ENCODE measurements at places on chromosomes 3 and 15.

DNA sequence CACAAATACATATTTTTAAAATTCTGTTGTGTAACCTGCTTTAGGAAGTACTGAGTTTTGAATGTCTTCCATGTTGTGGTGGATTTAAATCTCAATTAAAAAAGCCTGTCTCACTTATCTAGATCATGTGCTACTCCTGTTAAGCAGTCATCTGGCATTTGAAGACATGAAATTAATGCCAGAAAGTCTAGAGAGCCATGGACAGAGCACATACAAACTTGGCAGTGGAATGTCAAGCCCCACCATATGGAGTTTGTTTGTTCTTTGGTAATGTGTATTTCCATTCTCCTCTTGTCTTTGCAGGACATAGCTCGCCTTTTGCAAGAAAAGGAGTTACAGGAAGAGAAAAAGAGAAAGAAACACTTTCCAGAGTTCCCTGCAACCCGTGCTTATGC is 39.3 kb upstream of the UTS2B start:
- DNase-seq: no peak

GRCh38 chr3:168322941-168323340 is 227.2 kb upstream of the GOLIM4 start:
- DNase-seq: no peak

DNA sequence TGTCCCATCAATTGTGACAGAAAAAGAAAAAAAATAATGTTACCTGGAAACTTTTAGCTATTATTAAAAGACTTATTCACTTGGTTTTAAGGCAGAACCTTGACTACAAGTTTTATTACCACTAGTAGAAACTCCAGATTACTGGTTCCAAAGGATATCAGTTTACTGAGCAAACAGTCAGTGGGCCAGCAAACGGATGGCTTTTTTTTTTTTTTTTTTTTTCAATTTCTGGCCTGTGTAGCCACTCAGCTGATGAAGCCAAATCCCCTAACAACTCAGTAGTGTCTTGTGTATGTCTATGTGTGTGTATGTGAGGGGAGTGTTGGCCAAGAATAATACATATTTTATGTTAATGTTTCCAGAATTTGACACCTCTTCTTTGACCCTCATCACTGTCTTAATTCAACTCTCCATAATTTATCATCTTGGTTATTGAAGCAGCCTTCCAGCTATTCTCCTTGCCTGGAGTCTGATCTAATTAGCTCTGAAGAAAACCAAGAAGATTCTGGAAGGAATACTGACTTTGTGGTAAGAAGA is 724.9 kb downstream of the NSUN3 start:
- DNase-seq: no peak

DNA sequence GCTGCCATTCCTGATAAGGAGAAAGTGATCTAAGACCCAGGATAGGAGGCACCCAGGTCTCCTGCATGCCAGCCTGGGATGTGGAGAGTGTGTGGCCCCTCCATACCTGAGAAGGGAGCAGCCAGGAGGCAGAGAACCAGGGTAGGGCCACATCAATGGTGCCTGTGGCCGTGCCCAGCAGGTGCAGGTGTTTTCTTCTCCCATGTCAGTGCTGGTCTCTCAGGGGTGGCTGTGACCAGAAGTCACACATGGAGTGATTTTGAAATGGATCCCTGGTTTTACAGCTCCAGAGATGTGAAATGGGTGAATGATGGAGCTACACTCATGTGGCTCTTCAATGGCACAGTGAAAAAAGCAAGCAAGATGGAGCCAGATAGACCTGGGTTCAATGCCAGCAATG is 3.3 kb upstream of the ISL2 start:
- DNase-seq: no peak

GRCh38 chr15:84955089-84955848 is 26.4 kb upstream of the PDE8A start:
- peak; percentile 19 for DNase-seq

DNA sequence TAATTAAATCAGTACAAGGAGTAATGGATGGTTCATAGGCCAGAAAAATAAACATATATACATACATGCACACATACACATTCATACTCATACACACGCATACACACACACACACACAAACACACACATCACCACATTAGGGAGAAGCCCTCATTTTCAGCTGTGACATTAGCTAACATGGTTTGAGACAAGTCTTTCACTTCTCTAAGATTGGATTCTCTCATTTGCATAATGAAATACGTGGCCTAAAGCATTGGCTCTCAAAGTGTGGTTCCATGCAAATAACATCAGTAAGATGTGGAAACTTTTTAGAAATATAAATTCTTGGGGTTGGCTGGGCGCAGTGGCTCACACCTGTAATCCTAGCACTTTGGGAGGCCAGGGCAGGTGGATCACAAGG is 452.6 kb downstream of the TAFA4 start:
- no peak for DNase-seq

GRCh38 chr15:61528581-61528910 is 299.4 kb upstream of the RORA start:
- DNase-seq: no peak

GRCh38 chr3:68832680-68833079 is 99.7 kb downstream of the TAFA4 start:
- no peak for DNase-seq

- no peak for DNase-seq
Measured at GRCh38 chr3:66858656-66859381, 139.3 kb upstream of the KBTBD8 start.

- DNase-seq: no peak
Measured at GRCh38 chr3:44516230-44516629, 38.8 kb upstream of the ZNF445 start.

DNA sequence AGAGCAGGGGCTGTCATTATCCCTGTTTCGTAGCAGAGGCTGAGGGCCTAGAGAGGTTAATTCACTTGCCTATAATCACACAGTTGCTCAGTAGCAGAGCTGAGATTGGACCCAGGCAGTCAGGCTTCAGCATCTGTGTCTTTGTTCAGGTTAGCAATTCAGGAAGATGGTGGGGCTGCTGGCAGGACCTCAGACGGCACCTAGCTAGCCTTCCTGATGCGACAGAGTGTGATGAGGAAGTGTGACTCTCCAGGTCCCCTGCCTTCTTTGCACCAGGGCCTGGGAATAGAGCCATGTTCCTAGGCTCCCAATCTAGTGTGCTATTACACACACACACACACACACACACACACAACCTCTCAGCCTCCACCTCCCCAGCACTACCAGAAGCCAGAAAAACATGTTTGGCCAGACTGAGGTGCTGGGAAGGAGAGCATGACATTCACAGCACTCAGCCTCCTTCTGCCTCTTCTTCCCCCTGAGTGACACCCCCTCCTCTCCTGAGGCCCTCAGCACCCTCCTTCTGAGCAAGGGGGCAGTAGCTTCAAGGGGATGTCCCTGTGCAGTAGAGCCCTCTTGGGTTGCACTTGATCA is 88.9 kb downstream of the TLE3 start:
- DNase-seq: no peak

DNA sequence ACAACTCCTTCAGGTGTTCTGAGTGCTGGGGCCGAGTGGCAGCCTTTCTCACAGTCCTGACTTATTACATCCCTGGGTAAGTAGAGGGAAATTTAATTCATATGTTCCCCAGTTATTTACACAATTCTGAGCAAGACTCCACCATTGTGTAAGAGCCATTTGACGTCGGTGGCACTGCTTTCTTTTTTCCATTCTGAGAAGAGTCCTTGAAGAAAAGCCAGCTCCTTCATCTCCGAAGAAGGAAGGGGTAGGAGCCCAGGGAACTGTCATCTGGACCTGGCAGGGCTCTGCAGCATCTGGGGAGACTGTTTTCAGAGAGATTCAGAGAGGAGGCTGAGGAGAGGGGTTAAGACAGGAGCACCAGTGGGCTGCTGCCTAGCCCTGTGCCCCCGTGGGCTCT is 22.6 kb upstream of the MASP1 start:
- DNase-seq: no peak

DNA sequence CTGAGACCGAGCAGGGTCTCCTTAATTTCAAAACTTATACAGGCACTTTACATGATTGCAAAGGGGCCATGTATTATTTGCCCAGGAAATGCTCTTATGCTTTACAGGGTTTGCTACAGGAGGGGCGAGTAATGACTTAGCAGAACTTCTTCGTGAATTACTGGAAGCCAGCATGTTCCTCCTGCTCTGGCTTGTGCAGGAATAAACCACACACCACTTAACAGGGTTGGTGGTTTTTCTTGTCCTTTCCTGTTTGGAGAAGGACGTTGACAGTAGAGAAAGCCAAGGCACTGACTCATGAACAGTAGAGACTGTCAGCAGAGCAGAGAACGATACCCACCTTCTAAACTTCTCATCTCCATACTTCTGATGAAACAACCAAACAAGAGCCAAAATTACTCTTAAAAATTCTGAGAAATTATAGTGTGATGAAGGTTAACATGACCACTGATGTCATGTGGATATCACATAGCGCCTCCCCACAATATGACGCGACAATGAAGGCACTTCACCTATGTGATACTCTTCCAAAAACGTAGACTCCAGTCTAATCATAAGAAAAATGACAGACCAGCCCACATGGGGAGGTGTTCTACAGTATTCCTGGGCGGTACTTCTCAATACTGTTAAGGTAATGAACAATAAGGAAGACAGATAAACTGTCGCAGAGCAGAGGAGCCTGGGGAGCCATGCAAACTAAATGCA is 24.7 kb upstream of the MCTP2 start:
- no peak for DNase-seq

GRCh38 chr15:74387621-74388362 is 20.3 kb upstream of the CYP11A1 start:
- no peak for DNase-seq

DNA sequence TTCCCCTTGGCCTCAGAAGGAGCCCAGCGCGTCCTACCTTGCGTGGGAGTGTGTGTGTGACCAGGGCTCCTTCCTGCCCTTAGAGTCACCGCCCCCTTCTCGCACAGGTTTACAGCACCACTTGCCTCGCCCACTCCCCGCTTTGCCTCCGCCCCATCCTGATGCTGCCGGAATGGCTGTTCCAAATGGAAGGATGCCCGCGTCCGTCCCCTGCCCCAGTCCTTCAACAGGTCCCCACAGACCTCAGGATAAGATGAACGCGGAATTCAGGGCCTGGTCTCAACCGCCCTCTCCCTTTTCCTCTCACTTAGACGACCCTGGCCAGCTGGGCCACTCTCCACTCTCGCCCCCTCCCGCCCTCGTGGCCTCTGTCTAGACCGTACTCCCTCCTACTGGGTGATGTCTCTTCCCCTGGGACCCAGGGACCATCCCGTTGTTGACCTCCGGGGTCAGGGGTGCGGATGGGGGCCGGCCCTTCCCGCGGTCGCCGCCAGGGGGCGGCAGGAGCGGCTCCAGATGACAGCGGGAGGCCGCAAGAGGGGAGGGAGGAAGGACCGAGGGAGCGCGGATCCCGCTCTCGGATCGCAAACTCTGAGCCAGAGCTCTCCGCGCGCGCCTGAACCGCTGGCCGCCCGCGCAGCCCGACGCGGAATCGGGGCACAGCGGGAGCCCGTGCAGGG is at the start of gene THSD4:
THSD4 (plus strand) TSS at position 585 of the 680 bp plus-strand sequence.
- DNase-seq: peak; percentile 0

GRCh38 chr3:41188306-41188705 is 11.0 kb upstream of the CTNNB1 start:
- no peak for DNase-seq

DNA sequence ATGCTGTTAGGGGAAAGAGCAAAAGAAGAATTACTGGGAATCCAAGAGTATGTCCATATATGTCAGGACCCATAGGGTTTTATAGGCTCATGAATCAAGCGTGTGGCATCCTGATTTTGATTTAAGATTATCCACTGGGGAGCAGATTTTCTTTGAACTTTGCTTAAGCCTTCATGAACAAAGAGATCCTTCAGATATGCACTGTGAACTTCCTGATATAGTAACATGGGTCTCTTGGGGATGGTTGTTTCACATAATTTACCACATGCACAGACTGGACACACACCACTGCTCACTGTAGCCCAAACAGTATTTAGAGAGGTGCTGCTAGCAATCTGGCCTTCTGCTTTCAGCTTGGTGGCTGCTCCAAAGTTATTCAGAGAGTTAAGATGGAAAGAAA is 200.9 kb upstream of the ZPLD1 start:
- DNase-seq: no peak

- DNase-seq: no peak
Measured at GRCh38 chr3:126124148-126124868, 40.4 kb upstream of the SLC41A3 start.

GRCh38 chr15:24878153-24878552 is 76.6 kb upstream of the SNRPN start:
- no peak for DNase-seq

- no peak for DNase-seq
Measured at GRCh38 chr3:149809699-149810098, 3.3 kb upstream of the RNF13 start.

DNA sequence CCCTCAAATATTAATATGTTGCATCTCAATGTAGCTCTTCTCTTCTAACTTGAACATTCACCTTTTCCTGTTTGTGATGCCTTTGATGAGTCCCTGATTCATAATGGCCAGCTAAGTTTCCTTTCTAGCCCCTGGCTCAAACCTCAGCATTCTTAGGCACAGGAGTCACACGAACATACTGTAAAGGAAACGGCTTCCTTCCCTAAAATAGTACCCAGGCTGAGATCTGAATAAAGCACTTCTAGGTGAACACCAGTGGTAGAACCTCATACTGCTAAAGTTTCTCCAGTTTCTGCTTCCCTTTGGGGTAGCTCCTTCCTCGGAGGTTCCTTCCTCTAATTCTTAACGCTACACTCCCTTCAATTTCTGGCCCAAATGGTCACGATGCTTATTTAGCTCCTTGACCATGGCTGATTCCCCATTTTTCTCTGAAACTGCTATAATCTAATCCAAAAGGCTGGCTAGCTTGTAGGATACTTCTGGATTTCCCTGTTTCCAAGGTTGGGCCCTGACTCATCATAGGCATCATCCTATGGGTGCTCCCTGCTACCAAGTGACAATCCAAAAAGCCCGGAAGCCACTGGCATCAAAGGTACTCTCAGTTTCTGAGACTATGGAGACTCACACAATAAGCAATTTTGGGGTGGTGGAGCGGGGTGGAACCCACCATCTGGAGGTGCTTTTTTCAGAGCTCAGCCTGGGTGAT is 2.4 kb downstream of the ANAPC13 start:
- no peak for DNase-seq

DNA sequence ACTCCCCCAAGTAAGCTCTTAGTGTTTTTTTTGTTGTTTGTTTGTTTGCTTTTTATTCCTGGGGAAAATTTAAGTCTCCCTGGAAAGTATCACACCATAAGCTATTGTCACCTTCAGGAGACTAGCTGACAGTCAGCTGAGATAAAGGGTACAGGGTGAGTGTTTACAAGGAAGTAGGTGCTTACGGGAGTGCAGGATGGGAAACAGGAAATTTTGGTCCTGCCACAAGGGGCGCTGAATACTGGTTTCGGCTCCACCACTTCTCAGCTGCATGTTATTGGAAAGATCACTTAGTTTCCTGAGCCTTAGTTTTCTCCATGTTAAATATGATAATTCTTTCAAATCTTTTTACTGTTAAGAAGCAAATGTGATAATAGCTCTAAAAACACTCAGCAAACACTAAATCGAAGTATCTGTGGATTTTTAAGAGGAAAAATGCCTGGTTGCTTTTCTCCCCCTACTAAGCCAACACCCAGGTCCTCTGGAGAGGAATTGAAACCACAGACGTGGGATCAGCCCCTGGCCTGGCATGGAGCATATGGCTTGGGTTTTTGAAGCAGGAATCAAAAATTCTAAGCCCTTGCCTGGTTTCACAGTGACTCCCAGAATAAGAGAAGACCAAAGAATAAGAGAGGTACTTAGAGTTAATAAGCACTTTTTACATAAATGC is 90.7 kb downstream of the SCN11A start:
- DNase-seq: no peak
